ENCODE measurements at places on chromosomes 5 and 9. TPM values are rescaled to one million over a fixed set of nuclear protein-coding genes. Genes with fewer than 3 reads are reported as not detected.

The ZNF883 gene
- total RNA-seq: 2.6 TPM

The TRIM36 gene
- total RNA-seq: 0.12 TPM

The PAX5 gene
- not detected for total RNA-seq

The CFAP157 gene
- total RNA-seq: not detected

The PCDHGA3 gene
- total RNA-seq: 0.23 TPM

The DBH gene
- total RNA-seq: not detected

The OLFM1 gene
- total RNA-seq: 0.15 TPM

The F2RL1 gene
- 26.8 TPM for total RNA-seq

The SPATA31E1 gene
- not detected for total RNA-seq
